ENCODE measurements at places on chromosomes 11 and 22.

DNA sequence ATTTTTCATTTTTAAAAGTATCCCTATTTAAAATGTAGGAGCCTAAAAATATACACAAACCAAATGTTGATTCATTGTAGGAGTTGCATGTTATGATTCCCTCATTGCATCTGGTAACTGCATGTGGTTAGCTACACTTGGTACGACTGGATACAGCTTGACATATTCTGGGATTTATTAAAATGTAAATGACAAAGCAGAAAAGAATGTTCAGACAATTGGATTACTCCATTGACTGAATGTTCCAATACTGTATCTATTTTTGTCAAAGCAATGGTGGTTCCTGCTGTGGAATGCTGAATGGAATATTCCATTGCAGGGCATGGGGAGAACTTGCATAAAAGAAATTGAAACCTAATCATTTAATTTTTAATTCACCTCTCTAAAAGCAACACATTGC is 30.8 kb downstream of the BLID start:
- no peak for DNase-seq

DNA sequence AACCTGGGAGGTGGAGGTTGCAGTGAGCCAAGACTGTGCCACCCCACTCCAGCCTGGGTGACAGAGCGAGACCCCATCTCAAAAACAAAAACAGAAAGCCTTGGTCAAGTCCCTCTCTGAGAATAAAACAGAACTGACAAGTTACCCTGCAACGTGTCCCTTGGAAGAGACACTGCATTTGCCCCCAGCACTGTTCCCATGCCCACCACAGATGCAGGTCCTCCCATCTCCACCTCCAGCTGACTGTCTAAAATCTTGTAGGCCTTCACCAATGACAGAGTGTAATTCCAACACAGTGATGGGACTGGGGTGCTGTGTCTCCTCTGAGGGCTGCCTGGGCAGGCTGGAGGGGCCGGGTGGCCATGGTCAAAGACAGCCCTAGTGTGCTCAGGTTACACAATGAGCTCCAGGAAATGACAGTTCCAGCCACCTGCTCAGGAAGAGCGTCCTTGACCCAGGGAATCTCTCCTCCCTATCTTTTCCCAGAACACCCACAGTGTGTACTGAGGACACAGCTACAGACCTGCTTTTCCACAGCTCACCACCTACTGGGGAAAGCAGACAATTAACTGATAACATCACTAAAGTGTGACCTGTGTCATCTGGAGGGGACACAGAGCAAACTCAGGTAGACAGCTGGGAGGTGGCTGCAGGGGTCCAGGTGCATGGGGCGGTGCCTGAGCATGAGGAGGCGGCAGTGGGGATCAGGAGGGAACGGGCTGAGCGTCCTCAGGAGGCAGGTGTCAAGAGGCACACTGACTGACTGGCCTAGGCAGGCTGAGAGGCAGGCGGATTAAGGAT is 56.4 kb downstream of the ARFGAP3 start:
- no peak for DNase-seq

DNA sequence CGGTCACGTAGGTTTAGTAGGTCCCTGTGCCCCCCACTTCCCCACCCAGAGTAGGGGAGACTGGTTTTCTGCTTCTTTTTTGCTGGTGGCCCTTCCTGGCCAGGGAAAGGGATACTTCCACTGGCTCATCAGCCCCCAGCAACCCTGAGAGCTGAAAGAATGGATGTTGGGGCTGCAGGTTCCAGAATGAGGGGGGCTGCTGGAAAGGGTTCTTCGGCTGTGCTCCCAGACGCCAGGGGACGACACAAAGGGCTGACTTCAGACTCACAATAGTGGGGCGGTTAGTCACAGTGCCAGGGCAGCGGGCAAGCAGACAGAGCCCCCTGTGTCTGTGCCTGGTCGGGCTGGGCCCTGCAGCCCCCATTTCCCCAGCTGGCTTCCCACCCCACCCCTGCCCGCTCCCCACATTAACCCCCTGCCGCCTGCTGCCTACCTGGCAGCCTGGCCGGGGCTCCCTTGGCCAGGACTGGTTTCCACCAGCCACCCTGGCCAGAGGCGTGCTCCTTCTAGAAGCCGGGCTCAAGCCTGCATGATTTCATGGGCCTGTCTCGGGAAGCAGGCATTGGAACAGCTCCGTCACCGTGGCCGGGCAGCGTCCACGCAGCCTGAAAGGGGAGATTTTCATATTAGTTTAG is 79.1 kb upstream of the WNT7B start:
- no peak for DNase-seq

- DNase-seq, result no peak
These were observed 26.7 kb downstream of the EIF3F start for GRCh38 chr11:8013833-8014232.

GRCh38 chr11:6828103-6828502 is 17.4 kb upstream of the OR10A5 start:
- no peak for DNase-seq

GRCh38 chr22:27880778-27881394 is 38.2 kb downstream of the PITPNB start:
- peak; percentile 80 for DNase-seq

GRCh38 chr11:90391756-90392155 is 168.9 kb upstream of the CHORDC1 start:
- no peak for DNase-seq

DNA sequence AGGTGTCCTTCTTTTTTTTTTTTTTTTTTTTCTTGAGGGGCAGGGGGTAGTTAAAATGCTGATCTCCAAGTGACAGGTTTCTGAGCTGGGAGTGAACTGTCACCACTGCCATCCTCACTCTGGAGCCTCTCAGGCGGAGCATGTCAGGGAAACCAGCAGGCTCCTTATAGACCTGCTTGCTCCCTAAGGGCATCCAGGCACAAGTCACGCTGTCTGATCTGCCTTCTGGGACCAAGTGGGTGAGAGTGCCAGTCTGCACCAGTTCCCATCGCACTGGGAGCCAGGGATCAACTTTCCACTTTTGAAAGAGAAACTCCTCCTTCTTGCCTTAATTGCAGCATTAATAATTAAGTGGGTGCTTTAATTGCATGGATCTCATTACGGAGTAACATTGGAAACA is 537.9 kb upstream of the CADM1 start:
- DNase-seq, result no peak

Data from SK-MEL-5 (cell line).